Activated CD8-positive, alpha-beta T cell treated with anti-CD3 and anti-CD28 coated beads for 36 hours (primary cell): ENCODE measurements at places on chromosomes 12 and 14.

GRCh38 chr14:68975667-68976066 is 3.4 kb downstream of the ACTN1 start:
- DNase-seq = no peak

DNA sequence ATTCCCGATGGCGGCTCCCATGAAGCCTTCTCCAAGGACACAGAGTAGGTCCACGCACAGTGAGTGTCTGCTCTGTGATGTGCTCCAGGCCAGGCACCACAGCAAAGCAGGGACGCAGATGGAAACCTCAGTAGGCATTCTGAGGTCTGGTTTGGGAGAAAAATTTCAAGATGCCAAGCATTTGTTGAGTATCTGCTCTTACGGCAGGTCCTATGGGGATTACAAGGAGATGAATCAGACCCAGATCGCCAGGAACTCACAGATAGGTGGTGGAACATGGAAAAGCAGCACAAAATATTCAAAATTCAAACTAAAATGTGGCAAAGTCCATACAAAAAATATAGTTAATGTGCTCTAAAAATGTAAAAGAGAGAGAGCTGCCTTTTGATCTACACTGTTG is 684.9 kb upstream of the TMEM132C start:
- DNase-seq = no peak

DNA sequence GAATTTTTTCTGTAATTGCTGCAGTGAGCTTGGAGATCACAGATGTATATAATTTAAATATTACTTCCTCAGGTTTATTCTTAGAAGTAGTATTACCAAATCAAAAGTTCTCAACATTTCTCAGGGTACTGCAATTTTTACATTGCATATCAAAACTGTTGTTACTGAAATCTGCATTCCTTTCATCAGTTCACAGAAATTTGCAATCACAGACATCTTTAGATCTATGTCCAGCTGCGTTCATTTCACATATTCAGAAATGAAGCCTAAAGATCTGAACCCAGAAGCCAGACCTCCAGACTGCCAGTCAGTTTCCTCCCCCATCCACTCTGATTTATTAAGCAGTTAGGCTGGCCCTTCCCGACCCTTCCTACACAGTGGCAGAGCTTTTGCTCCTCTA is 18.2 kb upstream of the IFT81 start:
- DNase-seq = no peak

DNA sequence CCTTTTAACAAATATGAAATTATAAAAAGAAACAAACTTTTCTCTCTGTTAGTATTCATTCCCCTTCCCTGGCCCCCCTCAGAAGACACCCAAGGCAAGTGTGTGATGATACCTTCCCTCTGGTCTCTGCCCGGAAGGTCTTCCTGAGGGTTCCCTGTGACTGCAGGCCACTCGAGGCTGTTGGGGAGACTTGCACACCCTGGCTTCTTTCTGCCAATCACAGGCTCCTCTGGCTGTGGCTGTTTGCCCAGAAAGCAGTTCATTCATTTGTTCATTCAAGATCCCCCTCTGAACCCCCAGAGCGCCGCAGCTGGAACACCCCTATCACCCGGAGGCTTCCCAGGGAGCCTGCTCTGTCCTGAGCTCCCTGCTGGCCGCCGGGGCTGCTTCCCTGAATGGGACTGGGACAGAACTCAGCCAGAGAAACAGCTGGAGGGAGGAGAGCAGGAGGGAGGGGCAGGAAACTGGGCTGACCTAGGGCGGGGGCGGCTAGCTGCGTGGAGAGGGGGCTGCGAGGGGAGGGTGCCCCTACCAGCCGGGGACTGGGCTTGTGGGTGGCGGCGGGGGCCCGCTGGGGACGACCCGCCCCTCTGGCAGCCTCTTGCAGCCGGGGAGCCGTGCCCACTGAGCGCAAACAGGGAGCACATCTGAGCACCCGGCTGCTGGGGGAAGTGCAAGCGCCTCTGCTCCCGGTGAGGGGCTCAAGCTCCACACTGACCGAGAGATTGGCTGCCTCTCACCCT is at the start of gene CMKLR1:
Gene CMKLR1, minus strand, starts transcription at position 397 of the 743 bp plus-strand sequence. CDS start 45,720 bp downstream, outside the sequence.
- DNase-seq = no peak

- DNase-seq = no peak
Measured at GRCh38 chr14:33062881-33063280, 124.2 kb downstream of the NPAS3 start.

DNA sequence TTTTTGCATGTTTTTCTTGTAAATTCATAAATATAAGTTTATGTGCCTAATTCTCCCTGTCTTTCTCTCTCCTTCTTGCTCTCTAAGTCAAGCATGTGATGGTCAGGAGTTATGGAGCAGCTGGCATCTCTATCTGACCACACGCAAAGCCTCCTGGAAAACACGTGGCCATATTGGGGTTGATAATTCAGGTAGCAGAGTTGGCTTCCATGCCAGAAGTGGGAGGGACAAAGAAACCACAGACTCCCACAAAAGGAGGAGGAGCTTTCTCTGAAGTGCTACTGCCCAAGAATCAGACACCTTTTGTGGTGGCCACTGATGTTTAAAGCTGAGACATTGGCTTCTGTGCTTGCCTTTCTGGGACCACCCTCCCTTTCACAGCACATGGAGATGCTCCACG is 517.6 kb upstream of the TMEM132C start:
- no peak for DNase-seq

GRCh38 chr12:51832354-51833107 is 16.0 kb downstream of the FIGNL2 start:
- no peak for DNase-seq

- DNase-seq = no peak
Measured at GRCh38 chr12:30827101-30828066, 72.6 kb upstream of the CAPRIN2 start.

GRCh38 chr14:99552572-99553216 is 51.3 kb downstream of the CCDC85C start:
- no peak for DNase-seq

GRCh38 chr14:56118611-56119181 is 485 bp downstream of the PELI2 start:
- peak; percentile 48 for DNase-seq

GRCh38 chr12:12645485-12645884 is 33.8 kb downstream of the CREBL2 start:
- DNase-seq = peak; percentile 45

GRCh38 chr14:61374284-61374683 is 52.9 kb downstream of the PRKCH start:
- DNase-seq = peak; percentile 48

- DNase-seq = no peak
Measured at GRCh38 chr12:57234571-57235016, 5.1 kb downstream of the SHMT2 start.

DNA sequence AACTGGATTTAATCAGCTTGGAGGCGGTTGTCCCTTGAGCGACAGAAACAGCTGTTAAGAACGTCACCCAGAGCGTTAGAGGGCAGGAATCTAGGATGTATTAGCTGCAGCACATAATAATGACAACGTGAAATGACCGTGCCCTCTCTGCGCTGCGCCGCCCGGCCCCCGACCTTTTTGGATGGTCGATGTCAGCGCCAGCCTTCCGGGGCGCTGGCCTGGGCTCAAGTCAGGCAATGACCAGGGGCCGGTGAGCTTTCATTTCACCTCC is 427 bp upstream of the TMEM120B start:
- DNase-seq = peak; percentile 34

- DNase-seq = no peak
Measured at GRCh38 chr14:92473969-92474535, 39.5 kb upstream of the RIN3 start.

DNA sequence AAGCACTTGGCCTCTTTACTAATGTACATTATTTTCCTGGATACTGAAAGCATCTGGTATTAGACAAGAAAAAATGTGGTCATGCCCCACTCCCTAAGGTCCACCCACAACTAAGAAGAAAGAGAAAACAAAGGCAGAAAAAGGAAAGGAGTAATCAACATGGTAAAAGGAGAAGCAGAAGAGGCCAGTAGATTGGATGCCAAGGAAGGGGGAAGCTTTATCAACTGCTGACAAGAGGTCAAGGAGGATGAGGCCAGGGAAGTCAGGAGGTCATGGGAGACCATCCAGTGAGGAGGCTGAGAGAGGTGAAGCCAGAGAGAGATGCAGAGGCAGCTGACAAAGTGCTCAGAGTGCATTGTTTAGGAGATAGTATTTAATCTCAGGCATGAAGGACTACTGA is 383.5 kb downstream of the ZFP36L1 start:
- DNase-seq = no peak

- DNase-seq = no peak
Measured at GRCh38 chr14:71551291-71551950, 380.8 kb upstream of the RGS6 start.

DNA sequence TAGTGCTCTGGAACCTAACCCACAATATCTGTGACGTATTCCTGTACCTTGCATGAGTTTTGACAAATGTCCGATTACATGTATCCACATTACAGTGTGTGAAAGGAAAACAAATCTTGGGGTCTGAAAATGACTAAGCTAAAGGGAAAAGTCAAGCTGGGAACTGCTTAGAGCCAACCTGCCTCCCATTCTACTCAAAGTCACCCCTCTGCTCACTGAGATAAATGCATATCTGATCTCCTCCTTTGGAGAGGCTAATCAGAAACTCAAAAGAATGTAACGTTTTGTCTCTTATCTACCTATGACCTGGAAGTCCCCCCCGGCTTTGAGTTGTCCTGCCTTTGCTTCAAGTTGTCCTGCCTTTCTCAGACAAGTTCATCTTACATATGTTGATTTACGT is 34.0 kb upstream of the KIF21A start:
- no peak for DNase-seq

DNA sequence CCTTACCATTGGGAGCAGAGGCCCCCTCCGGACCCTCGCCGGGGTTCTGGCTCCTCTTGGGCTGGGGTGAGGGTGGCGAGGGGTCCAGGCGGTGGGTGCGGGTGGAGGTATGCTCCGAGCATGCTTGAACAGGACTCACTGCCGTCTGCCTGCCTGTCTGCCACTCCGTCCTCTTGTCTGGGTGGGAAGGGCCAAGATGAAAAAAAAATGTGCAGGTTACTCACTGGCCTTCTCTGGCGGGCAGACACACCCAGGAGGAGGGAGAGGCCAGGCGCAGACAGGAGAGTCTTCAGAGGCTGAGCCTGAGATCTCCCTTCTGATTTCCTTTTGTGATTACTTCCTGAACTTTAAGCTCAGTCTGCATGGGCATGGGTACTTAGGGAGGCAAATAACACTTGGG is 76.1 kb downstream of the STON2 start:
- DNase-seq = no peak

DNA sequence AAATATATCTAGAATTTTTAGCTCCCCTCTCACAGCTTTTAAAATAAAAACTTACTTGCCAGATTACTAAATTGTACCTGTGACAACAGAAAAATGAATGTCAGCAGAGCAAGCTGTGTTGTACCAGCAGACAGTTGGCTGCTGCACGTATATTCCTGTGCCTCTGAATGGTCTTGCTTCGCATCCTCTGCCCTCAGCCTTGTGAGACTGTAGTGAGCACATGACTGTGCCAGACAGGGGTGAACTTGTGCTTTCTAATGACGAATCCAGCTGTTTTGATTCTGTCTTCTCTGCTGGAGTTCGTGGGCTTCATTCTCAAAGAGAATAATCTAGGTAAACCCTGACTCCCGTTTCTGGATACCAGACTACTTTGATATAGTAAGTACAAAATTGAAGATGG is 58.3 kb upstream of the FRMD6 start:
- DNase-seq = no peak
